NCI-H2029 (cell line): ENCODE measurements at places on chromosomes 16 and 17.
A peak's percentile ranks its signal among the peaks of the same experiment; 100 is the strongest.

DNA sequence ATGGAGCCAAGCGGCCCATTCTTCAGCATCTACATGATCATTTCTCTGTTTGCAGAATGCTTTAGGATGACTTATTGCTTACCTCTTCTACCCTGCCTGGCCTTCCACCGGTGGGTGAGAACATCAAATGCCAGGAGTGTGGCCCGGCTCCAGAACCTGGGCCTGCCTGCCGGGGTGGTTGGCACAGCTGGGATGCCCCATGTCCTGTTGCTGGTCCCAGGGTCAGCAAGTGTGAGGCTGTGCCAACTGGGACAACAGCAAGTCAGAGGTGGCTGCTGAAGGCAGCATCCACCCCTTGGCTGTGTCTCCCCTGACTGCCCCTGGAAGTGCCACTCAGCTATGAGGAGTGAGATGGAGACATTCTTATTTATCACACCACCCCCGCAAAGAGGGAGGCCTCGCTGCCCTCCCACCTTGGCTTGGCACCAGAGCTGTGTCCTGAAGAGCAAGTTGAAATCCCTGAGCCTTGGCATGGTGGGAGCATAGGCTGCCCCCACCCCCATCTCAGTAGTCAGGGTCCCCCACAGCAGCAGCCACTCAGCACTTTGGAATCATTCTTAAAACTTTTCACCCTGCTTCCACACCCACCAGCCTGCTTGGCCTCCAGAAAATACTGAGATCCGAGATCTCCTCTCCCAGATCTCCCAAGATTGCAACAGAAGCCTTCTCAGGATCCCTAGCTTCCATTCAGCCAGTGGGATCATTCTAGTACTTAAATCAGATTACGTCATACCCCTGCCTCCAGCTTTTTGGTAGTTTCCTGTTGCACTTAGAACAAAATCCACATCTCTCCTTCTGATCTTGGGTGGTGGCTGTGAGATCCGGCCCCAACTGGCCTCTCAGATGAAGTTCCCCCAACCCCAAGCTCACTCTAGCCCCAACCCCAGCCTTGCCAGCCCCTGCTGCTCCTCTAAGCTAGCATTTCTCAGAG is 127.5 kb downstream of the SOCS1 start:
- DNase-seq = peak; percentile 20

DNA sequence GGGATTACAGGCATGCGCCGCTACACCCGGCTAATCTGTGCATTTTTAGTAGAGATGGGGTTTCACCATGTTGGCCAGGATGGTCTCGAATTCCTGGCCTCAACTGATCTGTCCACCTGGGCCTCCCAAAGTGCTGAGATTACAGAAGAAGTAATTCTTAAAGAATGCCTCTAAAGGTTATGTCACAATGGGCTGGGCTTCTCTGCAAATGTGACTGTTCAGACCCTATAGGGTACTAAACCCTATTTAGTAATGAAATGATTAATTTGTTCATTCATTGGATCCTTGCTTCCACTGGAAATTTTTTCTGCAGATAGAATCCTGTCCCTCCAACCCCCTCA is 108.8 kb upstream of the CORO6 start:
- DNase-seq = no peak

DNA sequence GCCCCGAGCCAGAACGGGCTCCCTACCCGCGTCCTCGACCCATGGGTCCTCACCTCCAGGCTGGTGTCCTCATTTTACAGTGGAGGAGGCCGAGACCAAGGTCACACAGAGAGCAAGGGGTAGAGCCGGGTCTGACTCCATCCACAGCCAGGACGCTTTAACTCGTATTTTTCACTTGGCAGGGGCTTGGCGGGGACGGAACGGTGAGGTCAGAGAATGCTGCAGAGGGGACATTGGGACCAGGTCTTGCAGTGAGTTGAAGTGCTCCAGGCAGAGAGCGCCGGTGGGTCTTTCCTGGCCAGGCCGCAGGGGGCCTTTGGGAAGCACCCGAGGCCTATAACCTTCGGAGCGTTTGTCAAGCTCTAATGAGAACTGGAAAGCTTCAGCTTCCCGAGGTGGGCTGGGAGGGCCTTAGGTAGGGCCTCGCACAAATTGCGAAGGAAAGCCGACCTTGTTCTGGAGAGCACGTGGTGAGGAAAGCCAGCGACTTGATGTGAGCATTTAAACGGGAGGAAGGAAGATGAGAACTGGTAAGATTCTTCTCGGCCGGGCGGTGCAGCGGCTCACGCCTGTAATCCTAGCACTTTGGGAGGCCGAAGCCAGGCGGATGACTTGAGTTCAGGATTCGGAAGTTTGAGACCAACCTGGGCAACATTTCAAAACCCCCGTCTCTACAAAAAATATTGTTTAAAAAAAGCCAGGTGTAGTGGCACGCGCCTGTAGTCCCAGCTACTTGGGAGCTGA is 908 bp upstream of the CLUH start:
- DNase-seq = no peak

GRCh38 chr16:58422809-58423208 is 30.5 kb downstream of the GINS3 start:
- DNase-seq = no peak

GRCh38 chr17:2705888-2706795 is 5.4 kb downstream of the CLUH start:
- no peak for DNase-seq

DNA sequence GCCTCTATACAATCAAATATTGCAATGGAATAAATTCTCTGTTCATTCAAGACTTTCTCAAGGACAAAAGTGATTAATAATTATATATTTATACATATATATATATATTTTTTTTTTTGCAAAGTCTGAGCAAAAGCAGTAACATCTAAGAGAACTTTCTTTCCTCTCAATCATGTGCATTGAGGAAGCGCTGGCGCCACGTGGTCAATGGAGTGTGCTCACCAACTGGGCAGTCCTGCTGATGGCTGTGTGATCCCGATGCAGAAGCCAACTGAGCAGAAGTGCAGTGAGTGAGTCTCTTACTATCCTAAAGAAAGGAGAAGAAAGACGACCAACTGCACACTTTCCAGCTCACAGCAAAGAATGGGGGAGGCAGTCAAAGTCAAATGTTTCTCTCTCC is 37.2 kb upstream of the ULK2 start:
- DNase-seq = no peak

DNA sequence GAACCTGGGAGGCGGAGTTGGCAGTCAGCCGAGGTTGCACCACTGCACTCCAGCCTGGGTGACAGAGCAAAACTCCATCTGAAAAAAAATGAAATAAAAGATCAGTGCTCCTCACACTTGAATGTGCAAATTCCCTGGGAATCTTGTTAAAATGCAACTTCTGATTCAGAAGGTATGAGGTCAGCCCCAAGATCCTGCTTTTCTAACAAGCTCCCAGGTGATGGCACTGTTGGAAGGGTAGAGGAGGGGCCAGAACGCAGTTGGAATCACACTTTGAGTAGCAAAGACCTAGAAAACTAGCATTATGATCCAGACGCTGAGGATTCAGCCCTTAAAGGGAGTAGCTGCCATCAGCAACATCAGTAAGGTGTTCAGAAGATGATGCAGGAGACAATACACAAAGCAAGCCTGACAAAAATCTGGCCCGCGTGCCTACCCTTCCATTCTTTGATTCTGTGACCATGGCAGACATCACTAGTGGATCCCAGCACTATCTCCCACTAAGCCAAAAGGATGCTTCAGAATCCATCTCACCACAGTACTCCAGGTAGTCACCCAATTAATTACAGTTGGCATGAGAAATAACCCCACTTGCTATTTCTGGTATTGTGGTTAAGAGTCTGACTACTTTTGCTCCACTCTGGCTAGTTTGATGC is 33.1 kb upstream of the MEIOC start:
- no peak for DNase-seq

GRCh38 chr17:77769762-77770161 is 188.7 kb upstream of the TNRC6C start:
- no peak for DNase-seq

DNA sequence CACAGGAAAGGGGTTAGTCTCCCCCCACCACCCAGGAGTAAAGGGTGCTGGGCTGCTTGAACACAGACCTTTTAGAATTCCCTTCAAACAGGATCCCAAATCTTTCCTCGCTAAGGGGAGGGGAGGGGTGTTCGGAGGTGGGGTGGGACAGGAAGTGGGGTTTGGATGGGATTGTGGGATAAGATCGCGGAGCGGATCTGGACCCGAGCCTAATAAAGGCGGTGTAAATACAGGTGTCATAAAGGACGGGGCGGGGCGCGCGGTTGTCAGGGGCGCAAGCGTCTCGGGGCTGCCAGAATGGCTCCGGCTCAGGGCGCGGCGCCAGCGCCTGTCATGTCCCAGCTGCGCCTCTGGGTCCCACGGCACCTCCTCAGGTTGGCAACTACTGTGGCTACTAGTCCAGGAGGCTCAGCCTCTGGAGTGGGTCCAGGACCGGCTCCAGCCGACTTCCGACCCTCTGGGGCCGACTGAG is 59.8 kb upstream of the FBXO47 start:
- peak; percentile 74 for DNase-seq

GRCh38 chr17:68134731-68135130 is 99.2 kb downstream of the KPNA2 start:
- no peak for DNase-seq
